ENCODE measurements at places on chromosomes 11 and 22. TPM values are rescaled to one million over a fixed set of nuclear protein-coding genes. Genes with fewer than 3 reads are reported as not detected.
A peak's percentile ranks its signal among the peaks of the same experiment; 100 is the strongest.

DNA sequence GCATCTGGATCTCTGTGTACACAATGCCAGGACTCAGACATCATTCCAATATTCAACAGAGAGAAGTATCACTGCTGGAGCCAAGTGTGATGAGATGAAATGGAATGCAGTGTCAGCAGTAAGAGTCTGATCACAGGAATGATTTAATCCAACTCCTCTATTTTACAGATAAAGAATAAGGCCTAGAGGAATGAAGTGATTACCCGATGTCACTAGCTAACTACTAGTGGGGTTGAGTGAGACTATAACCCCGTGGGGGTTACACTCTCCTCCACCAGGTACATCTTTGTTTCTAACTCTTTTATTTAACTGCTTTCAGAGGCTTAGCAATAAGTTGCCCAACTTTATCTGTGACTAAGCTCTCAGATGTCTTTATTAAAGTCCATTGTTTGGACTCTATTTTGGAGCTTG lies 94.2 kb upstream of the FAT3 start:
- DNase-seq, result peak; percentile 40

DNA sequence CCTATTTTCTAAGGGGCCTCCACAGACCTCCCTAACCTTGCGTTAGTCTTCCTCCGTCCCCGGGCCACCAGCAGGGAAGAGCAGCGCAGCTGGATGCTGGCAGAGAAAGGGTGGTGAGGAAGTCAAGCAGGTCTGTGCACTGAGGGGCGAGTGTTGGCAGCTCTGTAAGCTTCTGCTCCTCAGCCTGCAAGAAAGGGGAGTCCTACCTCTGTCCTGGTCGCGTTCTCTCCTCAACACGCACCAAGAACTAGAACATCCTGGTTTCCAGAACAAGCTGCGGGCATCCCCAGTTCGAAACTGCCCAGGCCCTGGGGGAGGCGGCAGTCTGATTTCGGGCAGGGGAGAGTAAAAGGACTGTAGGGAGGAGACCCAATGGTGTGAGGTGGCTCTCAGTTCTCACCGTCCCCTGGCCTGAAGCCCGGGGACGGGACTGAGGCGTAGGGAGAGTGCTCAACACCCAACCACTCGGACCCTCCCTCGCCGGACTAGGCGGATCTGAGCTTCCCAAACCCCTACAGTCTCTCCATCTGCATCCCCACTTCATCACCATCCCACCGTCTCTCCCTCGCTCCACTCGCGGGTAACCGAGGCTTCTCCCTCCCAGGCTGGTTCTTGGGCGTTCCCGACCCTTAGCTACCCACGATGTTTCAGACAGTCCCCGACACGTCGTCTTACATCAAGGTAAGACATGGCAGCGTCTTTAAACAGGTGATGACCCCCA lies 7.7 kb upstream of the FLI1 start:
- DNase-seq, result no peak

DNA sequence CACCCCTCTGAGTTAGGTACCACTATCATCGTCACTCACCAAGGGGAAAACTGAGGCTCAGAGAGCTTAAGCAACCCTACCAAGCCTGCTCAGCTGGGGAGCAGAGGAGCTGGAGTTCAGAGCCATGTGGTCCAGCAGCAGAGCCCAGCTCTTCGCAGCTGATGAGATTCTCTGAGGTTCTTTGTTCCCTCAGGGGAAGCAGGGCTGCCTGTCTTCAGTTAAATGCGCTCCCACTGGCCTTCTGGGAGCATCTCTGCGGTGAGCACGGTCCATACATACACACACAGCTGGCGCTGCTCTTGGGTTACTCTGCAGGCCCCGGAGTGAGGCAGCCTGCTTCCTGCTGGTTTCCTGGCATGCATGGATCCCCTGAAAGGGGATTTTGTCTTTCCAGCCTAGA lies 5.2 kb upstream of the PTGDR2 start:
- DNase-seq, result no peak

GRCh38 chr11:88543902-88544655 lies 206.5 kb upstream of the CTSC start:
- DNase-seq, result peak; percentile 97

- no peak for DNase-seq
These were observed 842 bp downstream of the ARFGAP2 start for GRCh38 chr11:47175746-47176327.

TNNT3 gene
- 0.81 TPM for total RNA-seq

GRCh38 chr11:32326522-32326921 lies 108.8 kb downstream of the WT1 start:
- DNase-seq, result peak; percentile 73

- DNase-seq, result peak; percentile 91
These were observed 336.1 kb upstream of the C11orf87 start for GRCh38 chr11:109085708-109086373.

GAL gene
- not detected for total RNA-seq

ACTN3 gene
- not detected for total RNA-seq

DNA sequence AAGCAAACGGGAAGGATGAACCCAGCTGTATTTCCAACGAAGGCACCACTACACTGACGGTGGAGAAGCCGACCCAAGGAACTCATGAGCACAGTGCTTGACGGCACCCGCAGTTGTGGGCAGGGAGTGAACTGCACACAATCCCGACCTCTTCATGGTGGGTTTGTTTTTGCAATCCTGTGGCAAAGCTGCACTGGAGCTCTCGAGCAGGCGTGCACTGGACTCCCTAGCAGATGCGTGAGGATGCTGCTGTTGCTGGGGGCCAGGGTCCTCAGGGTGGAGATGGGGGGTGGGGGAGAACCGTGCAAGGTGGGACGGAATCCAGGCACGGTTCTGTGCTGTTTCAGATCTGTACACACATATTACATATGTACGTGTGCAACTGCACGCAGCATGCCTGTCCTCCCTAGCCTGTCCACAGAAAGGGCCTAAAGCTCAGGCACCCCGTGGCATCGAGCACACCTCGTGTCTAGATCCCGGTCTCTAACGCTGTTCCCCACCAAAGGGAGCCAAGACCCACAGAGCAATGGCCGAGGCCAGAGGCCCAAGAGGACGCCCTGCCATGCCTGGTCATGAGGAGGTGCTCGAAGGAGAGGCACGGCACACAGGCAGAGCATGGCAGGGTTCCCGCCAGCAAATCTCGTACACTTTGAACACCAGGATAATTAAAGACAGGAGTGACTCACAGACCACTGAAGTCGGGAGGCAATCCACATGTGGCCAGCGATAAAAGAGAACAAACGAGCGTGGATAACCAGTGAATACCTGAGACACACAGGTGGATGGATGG lies 17.6 kb downstream of the ALG12 start:
- DNase-seq, result no peak

GRCh38 chr11:32341620-32342613 lies 93.4 kb downstream of the WT1 start:
- DNase-seq, result peak; percentile 80

DNA sequence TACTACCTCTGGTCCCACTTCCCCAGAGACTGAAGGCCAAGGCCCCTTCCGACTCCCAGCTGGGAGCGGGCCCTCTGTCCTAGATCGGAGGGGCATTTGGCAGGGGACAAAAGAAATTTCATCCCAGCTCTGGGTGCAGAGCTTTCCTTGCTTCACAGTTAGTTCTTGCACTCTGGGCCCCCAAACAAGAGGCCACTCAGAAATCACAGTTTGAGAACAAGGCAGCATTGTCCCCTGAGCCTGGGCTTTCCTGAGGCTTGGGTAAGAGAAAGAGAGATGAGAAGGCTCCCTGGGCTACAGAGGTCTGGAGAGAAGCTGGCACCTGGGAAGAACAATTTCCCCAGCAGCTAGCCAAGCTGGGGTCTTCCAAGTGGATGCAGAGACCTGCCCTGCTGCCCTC lies 71.8 kb upstream of the NCAM1 start:
- DNase-seq, result no peak

CDC42BPG gene
- total RNA-seq, result 0.08 TPM

DNA sequence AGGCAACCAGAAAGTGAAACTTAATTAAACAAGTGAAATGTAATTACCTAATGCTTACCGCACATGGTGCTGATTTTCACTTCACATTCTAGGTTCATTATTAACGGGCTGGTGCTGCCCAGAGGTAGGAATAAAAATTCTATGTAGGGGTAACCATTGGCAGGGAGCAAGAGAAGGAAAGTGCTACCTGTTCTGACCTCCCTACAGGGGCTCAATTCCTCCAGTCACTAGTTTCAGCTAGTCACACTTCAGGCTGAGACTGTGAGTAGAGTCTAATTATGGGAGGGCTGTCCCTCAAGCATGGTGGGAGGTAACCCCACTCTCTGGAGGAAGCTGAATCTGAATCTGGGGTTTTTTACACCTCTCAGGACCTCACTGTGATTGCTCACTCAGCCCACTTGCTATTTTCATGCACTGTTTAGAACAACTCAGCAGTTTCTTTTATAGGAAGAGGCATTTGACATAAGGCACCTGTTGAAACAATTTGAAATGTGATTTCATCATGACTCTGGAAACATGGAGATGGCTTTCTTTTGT lies 75.4 kb downstream of the MAML2 start:
- no peak for DNase-seq

DNA sequence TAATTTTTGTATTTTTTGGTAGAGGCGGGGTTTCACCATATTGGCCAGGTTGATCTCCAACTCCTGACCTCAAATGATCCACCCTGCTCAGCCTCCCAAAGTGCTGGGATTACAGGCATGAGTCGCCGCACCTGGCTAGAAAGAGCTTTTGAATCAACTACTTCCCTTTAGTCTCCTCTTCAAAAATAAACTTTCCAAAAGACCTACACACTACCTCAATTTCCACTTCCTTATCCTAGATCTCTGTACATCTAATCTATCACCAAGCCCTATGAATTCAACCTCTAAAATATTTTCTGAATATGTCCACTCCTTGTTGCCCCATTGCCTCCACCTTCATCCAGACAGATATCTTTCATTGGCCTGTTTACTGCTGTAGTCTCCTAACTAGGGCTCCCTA lies 13.1 kb upstream of the DDX6 start:
- DNase-seq, result no peak

MISFA gene
- 2.8 TPM for total RNA-seq

- peak; percentile 68 for DNase-seq
These were observed 44.3 kb upstream of the CLPB start for GRCh38 chr11:72478669-72479068.

Measured in fibroblast of the aortic adventitia (primary cell).